ENCODE measurements at places on chromosomes 11 and 22.

- H3K27ac ChIP-seq, result peak overlapping the region; percentile 79
- peak; percentile 48 for DNase-seq
- no peaks in the 10 kb centered on the region for H3K27me3 ChIP-seq
- peak overlapping the region; percentile 47 for H3K4me3 ChIP-seq
- no peaks in the 10 kb centered on the region for H3K36me3 ChIP-seq
Observed at GRCh38 chr11:94705891-94706615, 62.1 kb upstream of the AMOTL1 start.

DNA sequence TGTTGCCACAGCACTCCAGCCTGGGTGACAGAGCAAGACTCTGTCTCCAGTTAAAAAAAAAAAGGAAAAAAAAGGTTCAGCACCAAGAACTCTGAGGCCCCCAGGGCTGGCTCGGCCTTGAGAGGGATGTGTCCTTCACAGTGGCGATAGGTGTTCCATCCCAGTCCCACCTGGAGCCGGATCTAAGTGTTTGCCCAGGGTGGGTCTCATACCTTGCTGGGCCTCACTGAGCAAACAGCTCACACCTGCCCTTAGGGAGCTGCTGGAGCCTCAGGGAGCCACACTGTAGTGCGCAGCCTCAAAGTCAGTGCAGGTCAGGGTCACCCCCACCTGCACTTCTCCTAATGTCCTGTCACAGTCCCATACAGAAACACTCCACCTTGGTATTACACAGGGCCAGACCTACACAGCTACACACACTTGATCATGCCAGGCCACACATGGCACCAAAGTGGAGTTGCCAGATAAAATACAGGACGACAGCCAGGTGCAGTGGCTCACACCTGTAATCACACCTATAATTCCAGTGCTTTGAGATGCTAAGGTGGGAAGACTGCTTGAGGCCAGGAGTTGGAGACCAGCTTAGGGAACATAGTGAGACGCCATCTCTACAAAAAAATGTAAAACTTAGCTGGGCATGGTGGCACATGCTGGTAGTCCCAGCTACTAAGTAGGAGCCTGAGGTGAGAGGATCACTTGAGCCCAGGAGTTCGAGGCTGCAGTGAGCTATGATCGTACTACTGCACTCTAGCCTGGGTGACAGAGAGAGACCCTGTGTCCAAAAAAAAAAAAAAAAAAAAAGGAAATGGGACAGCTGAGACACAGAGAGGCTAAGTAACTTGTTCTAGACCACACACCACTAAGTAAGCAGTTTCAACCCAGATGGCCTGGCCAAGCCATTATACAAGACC is 7.3 kb downstream of the STARD10 start:
- no peak for DNase-seq
- no peaks in the 10 kb centered on the region for H3K36me3 ChIP-seq
- no peak overlapping the region for H3K27ac ChIP-seq
- peaks cover 11% of the 10 kb centered on the region for H3K4me1 ChIP-seq

GRCh38 chr11:727859-728748 is 19.2 kb upstream of the TALDO1 start:
- H3K27ac ChIP-seq, result no peak overlapping the region
- H3K4me1 ChIP-seq, result peaks cover 22% of the 10 kb centered on the region
- peak; percentile 85 for DNase-seq
- no peak overlapping the region for H3K4me3 ChIP-seq
- peaks cover 22% of the 10 kb centered on the region for H3K27me3 ChIP-seq
- no peaks in the 10 kb centered on the region for H3K36me3 ChIP-seq

- DNase-seq, result peak; percentile 83
- peaks cover 6% of the 10 kb centered on the region for H3K4me1 ChIP-seq
- no peaks in the 10 kb centered on the region for H3K36me3 ChIP-seq
- no peak overlapping the region for H3K27ac ChIP-seq
Observed at GRCh38 chr11:19573666-19574065, 139.0 kb upstream of the NAV2 start.

DNA sequence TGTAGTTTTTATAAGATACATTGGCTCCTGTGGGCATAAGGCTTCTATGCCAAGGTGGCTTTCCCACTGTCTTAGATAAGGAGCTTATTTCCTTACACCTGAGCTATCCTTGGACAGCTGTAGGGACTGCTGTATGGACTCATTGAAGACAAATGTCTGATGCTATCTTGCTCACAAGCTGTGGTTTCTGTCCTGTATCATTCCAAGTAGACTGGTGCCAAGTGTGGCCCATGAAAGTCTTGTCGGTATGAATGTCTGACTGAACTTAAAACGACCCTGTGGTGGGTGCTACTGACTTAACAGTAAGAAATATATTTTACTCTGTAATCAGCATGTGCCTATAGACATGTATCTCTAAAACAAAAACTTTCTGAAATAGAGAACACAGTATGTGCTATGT is 45.0 kb downstream of the LARGE2 start:
- no peak for DNase-seq
- H3K27ac ChIP-seq, result no peak overlapping the region
- H3K4me3 ChIP-seq, result no peak overlapping the region
- H3K36me3 ChIP-seq, result peaks cover 78% of the 10 kb centered on the region
- H3K27me3 ChIP-seq, result no peaks in the 10 kb centered on the region
- H3K4me1 ChIP-seq, result no peaks in the 10 kb centered on the region

- DNase-seq, result no peak
- no peaks in the 10 kb centered on the region for H3K27me3 ChIP-seq
- no peaks in the 10 kb centered on the region for H3K36me3 ChIP-seq
- no peak overlapping the region for H3K4me3 ChIP-seq
- H3K27ac ChIP-seq, result no peak overlapping the region
Observed at GRCh38 chr11:111393096-111393495, 14.0 kb upstream of the POU2AF1 start.

- no peaks in the 10 kb centered on the region for H3K27me3 ChIP-seq
- H3K27ac ChIP-seq, result peak overlapping the region; percentile 26
- DNase-seq, result no peak
Observed at GRCh38 chr11:112525270-112525669, 264.6 kb upstream of the PLET1 start.

DNA sequence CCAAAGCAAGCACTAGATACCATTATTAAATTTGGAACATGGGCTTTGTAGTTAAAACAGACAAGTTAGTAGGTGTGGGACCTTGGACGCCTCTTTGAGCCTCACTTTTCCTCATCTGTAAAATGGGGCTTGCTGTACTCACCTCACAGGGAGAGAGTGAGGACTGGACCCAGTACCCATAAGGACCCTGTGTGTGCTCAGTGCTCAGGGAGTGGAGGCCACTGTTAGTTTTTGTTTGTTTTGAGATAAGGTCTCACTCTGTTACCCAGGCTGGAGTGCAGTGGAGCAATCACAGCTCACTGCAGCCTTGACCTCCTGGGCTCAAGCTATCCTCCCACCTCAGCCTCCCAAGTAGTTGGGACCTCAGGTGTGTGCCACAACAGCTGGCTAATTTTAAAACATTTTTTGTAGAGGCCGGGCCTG is 8.9 kb downstream of the RAPSN start:
- H3K36me3 ChIP-seq, result no peaks in the 10 kb centered on the region
- DNase-seq, result no peak
- H3K4me1 ChIP-seq, result peaks cover 7% of the 10 kb centered on the region

GRCh38 chr22:27792452-27793161 is 8.9 kb downstream of the MN1 start:
- H3K27me3 ChIP-seq, result no peaks in the 10 kb centered on the region
- no peaks in the 10 kb centered on the region for H3K4me1 ChIP-seq
- no peaks in the 10 kb centered on the region for H3K36me3 ChIP-seq
- no peak for DNase-seq
- peak overlapping the region; percentile 10 for H3K4me3 ChIP-seq
- H3K27ac ChIP-seq, result peak overlapping the region; percentile 1

GRCh38 chr11:11944444-11944843 is 64.0 kb downstream of the DKK3 start:
- H3K27ac ChIP-seq, result no peak overlapping the region
- no peak overlapping the region for H3K4me3 ChIP-seq
- peaks cover 83% of the 10 kb centered on the region for H3K36me3 ChIP-seq
- DNase-seq, result no peak
- no peaks in the 10 kb centered on the region for H3K4me1 ChIP-seq

DNA sequence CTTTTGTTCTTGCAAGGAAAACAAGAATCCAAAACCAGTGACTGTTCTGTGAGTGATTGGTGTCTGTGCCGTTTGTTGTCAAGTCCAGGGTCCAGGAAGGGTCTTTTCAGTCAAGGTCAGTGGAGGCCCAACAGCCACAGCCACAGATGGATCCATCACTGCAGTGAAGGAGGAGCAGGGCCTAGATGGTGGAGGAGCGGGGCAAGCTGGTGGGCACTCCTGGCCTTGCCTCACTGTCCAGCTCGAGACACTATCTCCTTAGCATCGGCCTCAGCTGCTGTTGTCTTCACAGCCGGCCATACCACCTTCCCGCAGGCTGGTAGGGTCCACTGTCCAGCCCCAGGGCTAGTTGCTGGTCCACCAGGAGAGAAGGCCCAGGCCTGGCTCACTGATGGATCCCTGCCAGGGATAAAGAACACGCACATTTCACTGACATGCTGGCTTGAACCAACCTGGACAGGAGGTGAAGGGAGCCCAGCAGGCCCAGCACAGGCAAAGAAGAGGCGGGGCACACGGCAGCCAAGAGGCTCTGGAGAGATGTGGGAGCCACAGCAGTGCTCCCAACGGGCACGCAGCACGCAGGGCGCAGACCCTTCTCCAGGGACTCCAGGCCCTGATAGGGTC is 15.2 kb downstream of the POLR3H start:
- no peak for DNase-seq
- H3K4me1 ChIP-seq, result peaks cover 56% of the 10 kb centered on the region
- no peaks in the 10 kb centered on the region for H3K27me3 ChIP-seq
- peaks cover 69% of the 10 kb centered on the region for H3K36me3 ChIP-seq
- H3K27ac ChIP-seq, result no peak overlapping the region
- no peak overlapping the region for H3K4me3 ChIP-seq

- H3K4me1 ChIP-seq, result peaks cover 14% of the 10 kb centered on the region
- no peak overlapping the region for H3K27ac ChIP-seq
- no peak for DNase-seq
- H3K36me3 ChIP-seq, result peaks cover 25% of the 10 kb centered on the region
- H3K4me3 ChIP-seq, result no peak overlapping the region
Observed at GRCh38 chr22:43181321-43182076, 5.4 kb downstream of the TTLL12 start.

DNA sequence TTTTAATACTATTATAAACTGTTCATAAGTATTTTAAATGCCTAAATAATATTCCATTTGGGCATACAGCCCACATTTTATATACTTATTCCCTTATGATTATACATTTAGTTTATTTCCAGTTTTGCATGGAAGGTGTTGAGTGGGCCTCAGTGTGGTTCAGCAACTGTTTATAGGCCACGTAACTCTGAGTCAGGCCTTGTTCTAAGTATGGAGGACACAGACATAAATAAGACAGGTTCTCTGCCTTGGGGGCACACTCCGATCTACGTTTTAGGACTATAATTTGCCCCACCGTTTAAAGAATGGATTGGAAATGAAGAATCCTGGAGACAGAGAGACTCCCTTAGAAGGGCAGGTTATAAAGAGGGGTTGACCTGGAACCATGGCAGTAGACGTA is 212.2 kb upstream of the TBCEL start:
- no peak overlapping the region for H3K27ac ChIP-seq
- DNase-seq, result no peak
- no peak overlapping the region for H3K4me3 ChIP-seq
- no peaks in the 10 kb centered on the region for H3K36me3 ChIP-seq
- H3K27me3 ChIP-seq, result peaks cover 11% of the 10 kb centered on the region
- H3K4me1 ChIP-seq, result no peaks in the 10 kb centered on the region

- H3K4me3 ChIP-seq, result peak overlapping the region; percentile 60
- peaks cover 37% of the 10 kb centered on the region for H3K4me1 ChIP-seq
- H3K27me3 ChIP-seq, result no peaks in the 10 kb centered on the region
- peak; percentile 62 for DNase-seq
- peaks cover 10% of the 10 kb centered on the region for H3K36me3 ChIP-seq
Observed at GRCh38 chr22:49826603-49827270, 936 bp downstream of the BRD1 start.

GRCh38 chr11:100910808-100911207 is 218.8 kb downstream of the PGR start:
- no peak overlapping the region for H3K27ac ChIP-seq
- DNase-seq, result no peak
- H3K36me3 ChIP-seq, result no peaks in the 10 kb centered on the region
- H3K27me3 ChIP-seq, result no peaks in the 10 kb centered on the region

- peaks cover 10% of the 10 kb centered on the region for H3K36me3 ChIP-seq
- peak overlapping the region; percentile 81 for H3K27ac ChIP-seq
- no peaks in the 10 kb centered on the region for H3K27me3 ChIP-seq
- peak overlapping the region; percentile 75 for H3K4me3 ChIP-seq
- no peak for DNase-seq
Observed at GRCh38 chr11:57568330-57568766, 876 bp upstream of the UBE2L6 start.

DNA sequence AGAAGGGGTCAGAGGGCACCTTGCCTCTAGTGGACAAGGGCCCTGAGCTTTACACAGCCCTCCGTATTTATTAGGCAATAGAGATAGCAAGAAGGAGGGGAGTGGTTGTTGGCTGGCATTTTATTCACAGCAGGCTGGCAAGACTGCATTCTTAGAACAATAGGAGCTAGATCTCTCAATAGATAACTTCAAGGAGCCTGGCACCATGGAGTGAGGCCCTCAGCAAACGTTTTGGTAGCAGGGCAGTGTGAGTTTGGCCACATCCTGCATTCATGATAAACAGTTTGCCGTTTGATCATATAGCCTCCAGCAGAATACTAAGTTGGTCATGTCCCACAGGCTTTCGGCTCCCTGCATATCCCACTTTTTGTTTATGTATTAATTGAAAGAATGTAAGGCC is 31.6 kb downstream of the OR10A6 start:
- H3K4me3 ChIP-seq, result no peak overlapping the region
- no peak for DNase-seq
- H3K36me3 ChIP-seq, result no peaks in the 10 kb centered on the region
- H3K4me1 ChIP-seq, result no peaks in the 10 kb centered on the region

DNA sequence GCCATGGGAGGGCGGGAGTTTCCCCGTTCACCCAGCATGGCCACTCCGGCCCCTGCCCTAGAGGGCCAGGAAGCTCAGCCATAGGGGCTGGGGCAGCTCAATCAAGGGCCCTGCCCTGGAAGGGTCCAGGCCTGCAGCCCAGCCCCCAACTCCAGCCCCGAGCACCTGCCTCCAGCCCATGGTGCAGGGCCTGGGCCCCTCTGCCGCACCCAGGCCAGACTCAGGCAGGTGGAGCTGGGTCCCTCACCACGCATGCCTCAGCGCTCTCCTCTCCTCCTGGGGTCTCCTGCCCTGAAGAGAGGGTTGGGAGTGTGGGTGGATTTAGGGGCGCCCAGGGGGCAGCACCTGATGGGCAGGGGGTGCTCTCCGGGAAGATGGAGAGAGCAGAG is 13.1 kb downstream of the MLC1 start:
- no peaks in the 10 kb centered on the region for H3K27me3 ChIP-seq
- H3K27ac ChIP-seq, result no peak overlapping the region
- no peak overlapping the region for H3K4me3 ChIP-seq
- H3K4me1 ChIP-seq, result no peaks in the 10 kb centered on the region
- H3K36me3 ChIP-seq, result no peaks in the 10 kb centered on the region
